ENCODE measurements at places on chromosomes 5 and 9.
A peak's percentile ranks its signal among the peaks of the same experiment; 100 is the strongest.

GRCh38 chr5:141778206-141778605 lies 96.2 kb upstream of the ARAP3 start:
- peak; percentile 62 for DNase-seq

DNA sequence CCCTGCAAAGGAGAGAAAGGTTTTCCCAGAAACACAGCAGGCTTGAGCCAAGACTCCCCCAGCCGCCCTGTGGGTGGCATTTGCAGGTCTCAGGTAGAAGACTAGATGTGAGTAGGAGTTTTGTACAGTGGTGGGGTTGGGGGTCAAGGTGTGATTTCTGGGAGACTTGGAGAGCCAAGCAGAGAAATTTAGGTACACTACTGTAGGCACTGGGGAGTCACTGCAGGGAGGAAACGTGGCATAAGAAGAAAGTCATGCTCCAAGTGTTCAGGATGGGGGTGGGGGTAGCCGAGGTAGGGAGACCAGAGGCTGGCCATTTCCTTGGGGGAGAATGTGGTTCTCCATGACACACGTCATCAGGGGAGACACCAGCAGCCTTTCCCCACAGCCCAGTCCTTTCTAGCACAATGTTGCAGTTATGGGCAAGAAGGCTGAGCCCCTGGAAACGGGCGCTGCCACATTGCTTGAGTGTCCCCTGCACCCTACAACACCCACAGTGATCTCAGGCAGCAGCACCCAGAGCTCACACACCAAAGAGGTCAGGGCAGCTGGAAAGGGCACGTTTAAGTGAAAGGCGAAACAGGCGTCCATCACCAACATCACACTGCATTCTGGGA lies 210.5 kb downstream of the FSTL4 start:
- DNase-seq: no peak

DNA sequence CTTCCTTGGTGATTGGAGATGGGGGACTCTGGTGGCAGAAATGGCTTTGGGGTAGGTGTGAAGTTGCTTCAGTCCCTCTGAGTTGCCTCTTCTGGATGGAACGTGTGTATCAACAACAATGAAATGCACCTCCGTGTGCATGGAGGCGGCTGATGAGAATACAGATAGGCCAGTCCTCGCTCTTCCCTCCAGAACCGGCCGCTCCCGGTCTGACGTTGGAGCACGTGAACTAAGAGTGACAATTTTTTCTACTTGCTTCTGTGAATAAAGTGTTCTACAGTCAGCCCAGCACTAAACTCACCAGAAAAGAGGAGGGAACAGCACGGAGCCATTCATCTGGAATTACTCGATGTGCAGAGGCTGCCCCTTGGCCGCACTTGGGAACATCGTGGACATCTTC lies 90.7 kb downstream of the ANKRD33B start:
- no peak for DNase-seq

GRCh38 chr5:141779503-141779973 lies 97.5 kb upstream of the ARAP3 start:
- DNase-seq: peak; percentile 69
